ENCODE measurements at places on chromosomes 6 and 20. TPM values are rescaled to one million over a fixed set of nuclear protein-coding genes. Genes with fewer than 3 reads are reported as not detected.
A peak's percentile ranks its signal among the peaks of the same experiment; 100 is the strongest.

The ZBTB12 gene
- 1.2 TPM for total RNA-seq

- no peak overlapping the region for H3K27ac ChIP-seq
- H3K36me3 ChIP-seq, result no peaks in the 10 kb centered on the region
- no peak overlapping the region for H3K4me3 ChIP-seq
- no peak for DNase-seq
- H3K4me1 ChIP-seq, result no peaks in the 10 kb centered on the region
These were observed 143.6 kb downstream of the PHACTR3 start for GRCh38 chr20:59747671-59748515.

GRCh38 chr6:143064951-143065683, 4.4 kb downstream of the AIG1 start:
- H3K27ac ChIP-seq, result no peak overlapping the region
- peaks cover 17% of the 10 kb centered on the region for H3K4me1 ChIP-seq
- H3K4me3 ChIP-seq, result no peak overlapping the region

GRCh38 chr6:11900662-11901598, 111.2 kb upstream of the HIVEP1 start:
- H3K4me1 ChIP-seq, result no peaks in the 10 kb centered on the region
- DNase-seq, result no peak
- no peaks in the 10 kb centered on the region for H3K27me3 ChIP-seq
- H3K36me3 ChIP-seq, result no peaks in the 10 kb centered on the region

GRCh38 chr6:157558487-157559200, 177.7 kb downstream of the ZDHHC14 start:
- H3K36me3 ChIP-seq, result no peaks in the 10 kb centered on the region
- H3K27ac ChIP-seq, result no peak overlapping the region
- no peak for DNase-seq
- H3K4me1 ChIP-seq, result no peaks in the 10 kb centered on the region
- H3K27me3 ChIP-seq, result no peaks in the 10 kb centered on the region

GRCh38 chr6:101011186-101011585, 130.1 kb upstream of the ASCC3 start:
- H3K4me3 ChIP-seq, result no peak overlapping the region
- no peaks in the 10 kb centered on the region for H3K36me3 ChIP-seq
- no peaks in the 10 kb centered on the region for H3K4me1 ChIP-seq
- DNase-seq, result no peak
- no peak overlapping the region for H3K27ac ChIP-seq

DNA sequence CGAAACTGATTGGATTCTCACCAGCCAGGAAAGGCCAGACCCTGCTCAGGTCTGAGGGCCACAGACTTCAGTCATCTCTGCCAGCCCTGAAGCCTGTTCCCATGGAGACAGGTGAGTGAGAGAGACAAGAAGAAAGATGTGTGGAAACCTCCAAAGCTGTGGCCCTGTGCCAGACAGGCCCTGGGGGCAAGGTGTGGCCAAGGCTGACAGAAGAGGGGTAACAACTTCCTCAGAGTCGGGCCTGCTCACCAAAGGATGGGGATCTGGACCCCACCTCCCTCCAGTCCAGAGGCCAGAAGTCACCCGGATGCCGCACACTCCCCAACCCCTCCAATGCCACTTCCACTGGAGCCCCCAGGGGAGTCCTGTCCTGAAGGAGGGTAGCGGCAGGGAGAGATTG, 73.6 kb downstream of the MDGA1 start:
- DNase-seq, result no peak
- no peak overlapping the region for H3K4me3 ChIP-seq
- no peaks in the 10 kb centered on the region for H3K27me3 ChIP-seq
- no peaks in the 10 kb centered on the region for H3K36me3 ChIP-seq

The ELOVL2 gene
- 1.0 TPM for total RNA-seq

GRCh38 chr6:48113130-48113529, 2.1 kb upstream of the PTCHD4 start:
- H3K4me3 ChIP-seq, result no peak overlapping the region
- no peaks in the 10 kb centered on the region for H3K36me3 ChIP-seq
- H3K27ac ChIP-seq, result no peak overlapping the region
- no peaks in the 10 kb centered on the region for H3K4me1 ChIP-seq

GRCh38 chr6:145187491-145188206, 547.7 kb downstream of the EPM2A start:
- no peak overlapping the region for H3K27ac ChIP-seq
- no peak overlapping the region for H3K4me3 ChIP-seq
- H3K36me3 ChIP-seq, result no peaks in the 10 kb centered on the region
- H3K27me3 ChIP-seq, result no peaks in the 10 kb centered on the region

- no peaks in the 10 kb centered on the region for H3K4me1 ChIP-seq
- DNase-seq, result no peak
- H3K4me3 ChIP-seq, result no peak overlapping the region
- no peaks in the 10 kb centered on the region for H3K36me3 ChIP-seq
- no peaks in the 10 kb centered on the region for H3K27me3 ChIP-seq
These were observed 72.9 kb upstream of the GLP1R start for GRCh38 chr6:38975621-38976049.

- H3K27me3 ChIP-seq, result no peaks in the 10 kb centered on the region
- no peak overlapping the region for H3K4me3 ChIP-seq
- no peaks in the 10 kb centered on the region for H3K36me3 ChIP-seq
These were observed 383.7 kb upstream of the IRAK1BP1 start for GRCh38 chr6:78483553-78484197.

The NOL7 gene
- total RNA-seq, result 133 TPM

The LPA gene
- not detected for total RNA-seq

The OVOL2 gene
- 17.4 TPM for total RNA-seq

GRCh38 chr6:20319520-20320357, 81.9 kb upstream of the E2F3 start:
- no peaks in the 10 kb centered on the region for H3K27me3 ChIP-seq
- H3K27ac ChIP-seq, result no peak overlapping the region
- DNase-seq, result peak; percentile 16
- no peaks in the 10 kb centered on the region for H3K36me3 ChIP-seq
- H3K4me1 ChIP-seq, result no peaks in the 10 kb centered on the region

- H3K27ac ChIP-seq, result no peak overlapping the region
- H3K4me1 ChIP-seq, result no peaks in the 10 kb centered on the region
- DNase-seq, result no peak
- no peaks in the 10 kb centered on the region for H3K36me3 ChIP-seq
- H3K27me3 ChIP-seq, result no peaks in the 10 kb centered on the region
- no peak overlapping the region for H3K4me3 ChIP-seq
These were observed 64.8 kb downstream of the GRIK2 start for GRCh38 chr6:101458336-101458735.

- peak; percentile 94 for DNase-seq
- peak within 1 kb of the TSS; percentile 69 for H3K27ac ChIP-seq
- H3K27me3 ChIP-seq, result no peaks in the 10 kb centered on the region
These were observed at the start of gene STK4 for GRCh38 chr20:44966030-44966961. STK4 (plus strand) TSS chr20:44966512; CDS start chr20:44966569, 57 bp downstream.

DNA sequence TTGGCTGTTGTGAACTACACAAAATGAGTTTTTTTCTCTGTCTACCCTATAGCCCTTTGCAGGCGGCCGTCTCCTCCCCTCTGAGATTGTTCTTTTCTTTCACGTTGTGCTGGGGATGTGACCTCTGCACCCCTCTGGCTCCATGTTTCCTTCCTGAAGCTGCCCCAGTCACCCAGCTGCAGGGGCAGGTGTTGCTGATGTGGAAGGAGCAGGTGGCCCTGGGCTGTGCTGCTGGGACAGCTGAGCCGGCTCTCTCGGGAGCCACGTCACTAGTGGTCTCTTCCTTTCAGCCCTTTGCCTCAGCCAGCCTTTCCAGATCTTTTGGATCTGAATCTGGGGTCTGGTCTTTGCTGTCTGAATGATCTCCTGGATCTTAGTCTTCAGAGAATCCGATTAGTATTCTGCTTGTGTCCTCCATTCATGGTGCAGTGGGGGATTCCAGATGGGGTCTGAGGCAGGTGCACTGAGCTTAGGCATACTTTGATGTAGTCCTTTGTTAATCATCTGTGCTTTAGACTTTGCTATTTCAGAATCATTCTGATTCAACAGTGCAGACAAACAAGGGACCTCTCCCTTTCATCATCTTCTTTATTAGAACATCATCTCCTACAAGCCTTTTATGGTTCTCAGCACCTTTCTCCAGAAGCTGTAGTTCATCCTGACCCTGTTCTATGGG, 31.4 kb downstream of the TMEM181 start:
- H3K4me1 ChIP-seq, result no peaks in the 10 kb centered on the region
- DNase-seq, result no peak
- H3K27me3 ChIP-seq, result no peaks in the 10 kb centered on the region
- no peak overlapping the region for H3K27ac ChIP-seq
- peaks cover 32% of the 10 kb centered on the region for H3K36me3 ChIP-seq

GRCh38 chr20:46264391-46265266, 43.7 kb downstream of the CDH22 start:
- H3K36me3 ChIP-seq, result no peaks in the 10 kb centered on the region
- H3K27me3 ChIP-seq, result no peaks in the 10 kb centered on the region
- no peak overlapping the region for H3K27ac ChIP-seq
- H3K4me3 ChIP-seq, result no peak overlapping the region

DNA sequence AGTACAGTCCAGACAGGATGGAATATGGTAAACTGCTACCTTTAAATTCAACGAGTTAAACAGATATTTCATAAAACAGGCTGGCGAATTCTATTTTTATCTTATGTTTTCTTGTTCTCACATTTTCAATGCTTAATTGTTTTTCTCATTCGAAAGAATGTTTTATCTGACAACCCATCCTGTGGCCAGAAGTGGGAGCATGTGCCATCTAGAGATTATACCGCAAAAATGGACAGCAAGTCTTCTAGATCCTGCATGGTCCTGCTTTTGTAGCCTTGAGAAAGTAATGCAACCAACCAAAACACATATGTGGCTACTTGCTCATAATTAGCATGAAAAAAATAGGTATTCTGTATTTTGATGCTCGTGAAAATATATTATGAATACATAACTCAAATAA, 30.7 kb downstream of the TUBB2B start:
- no peaks in the 10 kb centered on the region for H3K4me1 ChIP-seq
- no peaks in the 10 kb centered on the region for H3K27me3 ChIP-seq
- H3K4me3 ChIP-seq, result no peak overlapping the region
- no peak for DNase-seq
- H3K36me3 ChIP-seq, result no peaks in the 10 kb centered on the region
- no peak overlapping the region for H3K27ac ChIP-seq

- H3K36me3 ChIP-seq, result no peaks in the 10 kb centered on the region
- H3K27me3 ChIP-seq, result no peaks in the 10 kb centered on the region
- H3K4me3 ChIP-seq, result no peak overlapping the region
These were observed 578.6 kb upstream of the JAG1 start for GRCh38 chr20:11252447-11252846.

Measured in thyroid gland (tissue), 4 donors.